ENCODE measurements at places on chromosomes 11 and 22. TPM values are rescaled to one million over a fixed set of nuclear protein-coding genes. Genes with fewer than 3 reads are reported as not detected.

The RAB36 gene
- total RNA-seq: 0.24 TPM

DNA sequence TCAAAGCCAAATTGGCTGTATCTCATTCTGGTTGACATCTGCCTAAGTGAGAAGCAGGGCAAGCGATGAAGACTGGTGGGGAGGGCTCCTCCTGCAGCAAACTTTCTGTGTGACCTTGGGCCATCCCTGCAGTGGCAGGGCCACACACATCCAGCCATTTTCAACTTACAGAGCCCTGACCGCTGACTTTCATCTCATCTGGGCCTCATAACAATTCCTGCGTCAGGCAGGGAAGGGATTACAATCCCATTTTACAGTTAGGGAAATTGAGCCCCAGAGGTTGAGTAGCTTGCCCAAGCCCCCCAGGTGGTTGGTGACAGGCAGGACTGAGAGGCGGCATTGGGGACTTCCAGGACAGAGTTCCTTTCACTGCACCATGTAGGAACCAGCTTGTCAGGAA is 21.9 kb downstream of the TPBGL start:
- peak; percentile 41 for DNase-seq

The RAB3IL1 gene
- total RNA-seq: 9.1 TPM

The DEUP1 gene
- total RNA-seq: not detected

DNA sequence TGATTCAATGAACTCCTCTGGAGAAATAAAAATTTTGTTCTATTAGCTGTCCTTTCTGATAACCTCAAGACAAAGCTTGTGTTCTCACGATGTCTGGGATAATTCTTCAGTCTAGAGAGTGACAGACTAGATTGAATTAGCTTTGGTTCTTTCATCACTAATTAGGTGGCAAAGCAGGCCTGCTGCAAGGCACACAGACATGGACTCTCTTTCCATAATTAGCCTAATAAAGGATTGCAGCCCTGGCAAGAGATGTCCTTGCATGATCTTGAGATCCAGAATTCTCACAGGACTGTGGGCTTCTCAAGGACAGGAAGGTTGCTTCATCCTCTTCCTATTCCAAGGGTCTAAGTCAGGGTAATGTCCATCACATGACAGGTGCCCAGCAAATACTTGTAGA is 245.6 kb upstream of the ZC3H12C start:
- DNase-seq: no peak

The C11orf42 gene
- total RNA-seq: not detected

- no peak for DNase-seq
Measured at GRCh38 chr11:10476342-10476741, 21.3 kb downstream of the AMPD3 start.

GRCh38 chr11:62974848-62975522 is 9.8 kb downstream of the SLC22A6 start:
- DNase-seq: no peak

The ILK gene
- total RNA-seq: 79.9 TPM

GRCh38 chr11:5196067-5196466 is 4.4 kb downstream of the OR51V1 start:
- DNase-seq: no peak

The MS4A6A gene
- total RNA-seq: 48.6 TPM

The OPCML gene
- not detected for total RNA-seq

GRCh38 chr22:45994491-45995404 is 17.8 kb upstream of the WNT7B start:
- peak; percentile 87 for DNase-seq

GRCh38 chr22:46812788-46813187 is 50.3 kb downstream of the TBC1D22A start:
- no peak for DNase-seq

The TREH gene
- total RNA-seq: not detected

The LMF2 gene
- total RNA-seq: 47.6 TPM

DNA sequence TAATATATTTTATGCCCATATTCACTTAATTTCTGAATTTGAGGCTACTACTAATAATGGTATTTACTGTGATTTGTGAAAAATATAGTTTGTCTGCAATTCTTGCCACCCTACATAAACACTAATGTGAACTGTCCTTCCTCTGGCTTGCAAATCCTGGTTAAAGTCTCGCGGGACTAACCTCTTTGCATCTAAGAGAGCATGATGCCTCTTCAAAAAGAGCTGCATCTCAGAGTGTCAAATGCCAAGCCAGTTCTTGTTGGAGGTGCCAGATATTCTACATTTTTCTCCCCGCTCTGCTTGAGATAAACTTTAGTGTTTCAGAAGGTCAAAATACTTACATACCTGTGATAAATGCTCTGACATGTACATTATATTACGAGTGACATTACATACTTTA is 2.1 kb downstream of the ARHGAP42 start:
- no peak for DNase-seq

The BDNF gene
- 0.27 TPM for total RNA-seq

The TMEM126A gene
- total RNA-seq: 22.9 TPM

The PARVG gene
- total RNA-seq: 6.1 TPM

The UBQLN3 gene
- not detected for total RNA-seq

DNA sequence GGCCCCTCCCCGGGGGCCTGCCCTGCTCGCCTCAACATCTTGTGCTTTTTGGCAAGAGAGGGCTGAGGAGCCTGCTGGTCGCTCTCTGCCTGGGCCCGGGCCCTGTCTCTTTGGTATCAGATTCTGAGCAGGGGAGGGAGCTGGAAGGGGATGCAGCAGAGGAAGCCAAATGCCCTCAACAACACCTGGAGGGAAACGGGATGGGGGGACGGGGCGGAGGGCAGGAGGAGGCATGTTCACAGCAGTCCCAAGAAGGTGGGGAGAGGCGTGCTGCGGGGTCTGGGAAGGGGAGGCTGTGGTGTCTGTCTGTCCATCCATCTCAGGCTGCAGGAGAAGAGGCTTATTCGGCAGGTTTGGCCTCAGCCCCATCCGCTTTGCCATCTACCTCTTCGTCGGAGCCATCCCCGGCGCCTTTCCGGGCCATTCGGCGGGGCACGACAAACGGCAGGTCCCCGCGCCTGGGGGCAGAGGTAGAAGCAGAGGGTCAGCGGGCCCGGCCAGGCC is 29.4 kb downstream of the APOL1 start:
- DNase-seq: no peak

GRCh38 chr11:26726960-26727359 is 5.1 kb upstream of the SLC5A12 start:
- DNase-seq: no peak

The CELSR1 gene
- 8.2 TPM for total RNA-seq

DNA sequence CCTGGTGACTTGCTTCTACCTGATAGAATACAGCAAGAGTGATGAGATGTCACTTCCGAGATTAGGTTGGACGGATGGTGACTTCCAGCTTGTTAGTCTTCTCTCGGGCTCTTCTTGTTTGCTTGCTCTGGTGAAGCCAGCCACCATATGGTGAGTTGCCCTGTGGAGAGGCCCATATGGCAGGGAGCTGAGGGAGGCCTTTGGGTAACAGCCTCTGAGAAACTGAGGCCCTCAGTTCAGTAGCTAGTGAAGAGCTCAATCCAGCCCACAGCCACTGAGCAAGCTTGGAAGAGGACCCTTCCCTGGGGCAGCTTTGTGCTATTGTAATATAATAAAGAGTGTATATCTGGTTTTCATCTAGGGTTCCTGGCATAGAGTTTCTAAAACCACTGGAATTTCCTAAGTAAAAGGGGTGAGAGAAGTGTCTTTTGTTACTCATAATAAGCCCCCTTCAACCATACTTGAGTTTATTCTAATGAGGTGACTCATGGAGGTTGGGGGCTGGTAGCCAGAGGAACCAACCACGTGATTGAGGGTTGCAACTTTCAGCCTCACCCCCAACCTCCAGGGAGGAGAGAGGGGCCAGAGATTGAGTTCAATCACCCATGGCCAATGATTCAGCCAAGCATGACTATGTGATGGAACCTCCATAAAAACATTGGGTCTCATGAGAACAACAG is 8.0 kb upstream of the TPCN2 start:
- no peak for DNase-seq

DNA sequence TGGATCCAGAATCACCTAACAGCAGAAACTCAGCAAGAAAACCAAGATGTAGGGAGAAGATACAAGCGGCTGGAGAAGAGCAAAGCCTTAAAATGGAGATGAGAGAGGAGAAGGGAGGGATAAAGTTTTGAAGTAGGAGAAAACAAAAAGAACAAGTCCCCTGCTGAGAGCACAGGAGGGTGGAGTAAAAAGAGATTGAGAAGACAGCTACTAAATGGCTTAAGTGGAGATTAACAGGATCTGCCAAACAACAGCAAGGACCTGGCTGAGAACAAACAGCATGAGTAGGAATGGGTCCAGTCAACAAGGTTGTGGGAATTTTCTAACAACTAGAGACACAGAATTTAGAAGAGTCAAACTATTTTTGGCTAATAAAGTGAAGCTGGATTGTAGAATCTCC is 18.1 kb downstream of the BTG4 start:
- DNase-seq: no peak

GRCh38 chr11:27861706-27862430 is 161.6 kb upstream of the BDNF start:
- DNase-seq: no peak

The PRCP gene
- total RNA-seq: 55.5 TPM

The TMEM191C gene
- total RNA-seq: 1.4 TPM

DNA sequence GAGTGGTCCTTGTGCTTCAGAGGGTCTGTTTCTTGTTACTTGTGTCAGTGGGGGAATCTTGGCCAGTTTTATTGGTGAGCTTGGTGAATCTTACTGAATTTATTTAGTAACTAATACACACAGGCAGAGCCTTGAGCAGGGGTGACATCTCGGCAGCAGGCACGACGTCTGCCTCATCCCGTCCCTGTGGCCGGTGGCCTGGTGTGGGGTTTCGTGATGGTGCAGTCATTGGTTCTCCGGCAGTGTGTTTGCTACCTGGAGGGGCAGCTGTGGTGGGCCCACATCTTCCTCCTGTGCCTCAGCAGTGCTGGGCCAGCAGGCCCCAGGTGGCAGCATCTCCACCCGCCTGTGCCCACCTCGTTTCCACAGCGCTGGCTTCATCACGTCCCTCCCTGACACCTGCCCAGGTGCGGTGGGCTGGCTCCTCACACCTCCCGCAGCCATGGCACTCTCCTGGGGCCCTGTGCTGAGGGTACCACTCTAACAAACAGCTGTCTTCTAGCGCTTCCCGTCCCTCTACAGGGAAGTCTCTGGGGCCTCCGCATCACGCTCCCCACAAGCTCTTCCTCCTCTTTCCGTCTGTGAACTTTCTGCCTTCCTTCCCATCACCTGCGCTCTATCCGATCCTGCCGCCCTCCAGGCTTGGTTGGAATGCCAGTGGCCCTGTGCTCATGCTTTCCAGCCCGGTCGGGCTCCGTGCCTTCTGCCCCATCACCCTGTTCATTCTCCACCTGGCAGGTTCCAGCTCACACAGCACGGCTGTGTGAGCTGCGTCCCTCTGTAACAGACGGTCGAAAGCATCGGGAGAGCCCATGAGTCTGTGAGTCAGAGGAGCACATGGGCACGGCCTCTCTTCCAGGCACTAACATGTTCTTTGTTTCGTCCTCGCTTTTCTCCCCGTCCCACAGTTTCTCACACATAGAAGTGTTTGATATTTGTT is 203.4 kb downstream of the TBC1D22A start:
- DNase-seq: no peak

GRCh38 chr11:27908621-27909020 is 199.3 kb downstream of the KIF18A start:
- DNase-seq: no peak

DNA sequence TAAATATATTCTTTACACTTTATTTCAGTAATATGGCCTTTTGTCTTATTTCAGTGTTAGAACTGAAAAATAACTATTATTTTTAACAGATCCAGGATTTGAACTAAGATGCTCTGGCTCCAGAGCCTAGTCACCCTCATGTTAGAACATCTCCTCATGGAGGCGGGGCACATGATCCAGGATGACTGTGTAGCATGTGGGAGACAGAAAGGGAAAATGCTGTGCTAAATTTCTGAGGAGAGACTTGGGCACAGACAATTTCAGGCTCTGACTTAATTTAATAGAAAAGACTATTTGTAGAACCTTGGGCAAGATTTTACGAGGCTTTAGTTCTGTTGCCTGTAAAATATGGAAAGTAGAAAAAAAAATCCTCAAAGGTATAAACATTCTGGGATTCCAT is 24.1 kb downstream of the CTSC start:
- DNase-seq: no peak

DNA sequence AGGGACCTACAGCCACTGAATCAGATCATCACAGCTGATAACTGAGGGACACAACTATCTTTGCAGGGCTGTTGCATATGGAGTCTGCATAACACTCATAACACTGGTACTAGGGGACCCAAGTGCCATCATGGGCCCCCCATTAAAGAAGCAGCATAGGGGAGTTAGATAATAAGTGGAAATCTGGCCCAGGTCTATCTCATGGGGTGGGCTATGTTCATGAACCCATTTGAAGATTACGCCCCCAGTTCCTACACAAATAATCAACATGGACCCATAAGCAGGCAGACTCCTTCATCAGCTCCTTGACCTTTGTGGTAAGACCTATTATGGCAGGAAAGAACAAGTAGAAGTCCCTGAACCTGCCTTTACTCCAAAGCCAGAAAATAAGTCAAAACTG is 48.8 kb downstream of the ASCL2 start:
- DNase-seq: no peak

DNA sequence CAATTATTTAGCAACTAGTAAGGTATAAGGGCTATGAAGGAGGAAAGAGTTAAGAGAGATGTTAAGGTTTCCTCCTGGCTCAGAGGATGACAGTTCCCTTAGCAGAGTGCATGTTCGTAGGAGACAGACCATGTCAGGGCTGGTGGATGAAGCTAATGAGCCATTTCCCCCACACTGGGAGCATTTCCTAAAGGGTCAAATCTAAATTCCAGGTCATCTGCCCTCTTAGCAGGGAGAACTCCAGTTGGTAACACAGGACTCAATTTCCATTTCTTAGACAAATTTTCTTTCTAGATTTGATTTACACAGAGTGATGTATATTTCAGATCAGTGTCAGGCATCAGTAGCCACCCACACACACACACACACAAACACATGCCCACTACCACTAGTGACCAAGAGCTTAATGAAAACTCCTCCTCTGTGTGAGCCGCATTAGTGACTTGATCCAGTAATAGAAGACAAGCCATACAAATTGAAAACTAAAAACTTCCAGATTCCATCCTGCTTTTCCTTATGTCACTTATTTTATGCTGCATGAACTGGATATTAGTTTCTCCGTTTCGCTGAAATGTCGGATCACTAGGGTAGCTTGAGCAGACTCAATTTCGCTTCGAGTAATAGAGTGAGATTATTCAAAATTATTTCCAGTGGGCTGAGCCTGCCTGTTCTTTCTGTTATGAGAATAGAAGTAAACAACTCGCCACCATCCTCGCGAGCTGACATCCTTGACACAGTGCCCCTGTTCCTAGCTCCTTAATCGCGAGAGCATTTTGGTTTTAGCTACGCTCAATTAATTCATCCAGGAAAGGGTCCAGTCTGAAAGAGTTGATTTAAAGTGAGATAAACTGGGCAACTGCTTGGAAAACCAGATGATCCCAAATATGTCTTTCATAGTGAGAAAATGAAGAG is 582.6 kb downstream of the SOX6 start:
- no peak for DNase-seq

DNA sequence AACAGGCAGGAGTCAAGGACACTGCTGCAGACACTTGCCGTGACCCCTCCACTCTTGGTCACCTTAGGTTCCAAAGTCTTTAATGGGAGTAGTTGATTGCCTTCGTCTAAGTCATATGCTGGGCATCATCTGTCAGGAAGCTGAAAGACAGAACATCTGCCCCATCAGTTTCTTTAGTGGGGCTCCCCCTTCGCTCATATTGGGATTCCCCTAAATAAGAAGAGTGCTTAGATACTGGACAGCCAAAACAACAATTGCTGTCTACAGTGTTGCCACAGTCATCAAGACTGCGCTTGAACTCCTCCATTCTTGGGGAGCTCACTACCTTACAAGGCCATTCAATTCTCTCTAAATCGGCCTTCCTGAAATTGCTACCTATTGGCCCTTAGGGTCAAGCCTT is 58.5 kb downstream of the UBASH3B start:
- no peak for DNase-seq
